ENCODE measurements at places on chromosomes 3 and 15. TPM values are rescaled to one million over a fixed set of nuclear protein-coding genes. Genes with fewer than 3 reads are reported as not detected.
A peak's percentile ranks its signal among the peaks of the same experiment; 100 is the strongest.

The TCAIM gene
- total RNA-seq: 19.1 TPM

The CLSTN2 gene
- total RNA-seq: not detected

DNA sequence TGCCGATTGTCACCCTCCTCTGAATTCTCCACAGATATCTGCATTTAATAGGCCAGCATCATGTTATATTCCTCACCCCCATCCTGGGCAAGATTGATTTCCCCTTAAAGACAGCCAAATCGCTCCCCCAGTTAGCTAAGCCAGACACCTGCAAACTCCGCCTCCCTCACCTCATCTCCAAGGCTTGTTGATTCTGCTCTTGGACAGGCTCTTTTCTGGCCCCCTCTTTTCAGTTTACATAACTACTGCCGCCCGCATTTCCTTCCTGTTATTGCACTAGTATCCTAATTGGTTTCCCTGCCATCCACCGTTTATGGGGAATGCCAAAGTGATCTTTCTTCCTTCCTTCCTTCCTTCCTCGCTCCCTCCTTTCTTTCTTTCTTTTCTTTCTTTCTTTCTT is 214.7 kb upstream of the MRPL3 start:
- no peak for DNase-seq

DNA sequence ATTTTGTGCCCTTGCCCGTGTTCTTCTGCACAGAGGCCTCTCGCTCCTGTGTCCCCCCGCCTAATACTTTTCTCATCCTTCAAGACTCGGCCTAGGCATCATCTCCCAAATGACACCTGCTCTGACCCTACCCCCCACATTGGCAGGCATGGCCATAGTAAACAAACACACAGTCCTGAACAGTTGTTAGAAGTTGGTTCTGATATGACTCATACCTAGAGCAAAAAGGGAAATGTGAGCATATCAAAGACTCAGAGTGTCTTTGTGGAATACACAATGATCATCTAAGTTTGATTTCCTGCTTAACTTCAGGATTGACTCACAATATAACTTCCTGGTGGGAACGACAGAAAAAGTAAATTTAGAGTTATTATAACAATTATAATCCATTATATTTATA is 120.5 kb downstream of the POLR2M start:
- peak; percentile 19 for DNase-seq

The CD200 gene
- total RNA-seq: not detected

Measured in PC-3 (cell line).